ENCODE measurements at places on chromosomes 2 and 18.

DNA sequence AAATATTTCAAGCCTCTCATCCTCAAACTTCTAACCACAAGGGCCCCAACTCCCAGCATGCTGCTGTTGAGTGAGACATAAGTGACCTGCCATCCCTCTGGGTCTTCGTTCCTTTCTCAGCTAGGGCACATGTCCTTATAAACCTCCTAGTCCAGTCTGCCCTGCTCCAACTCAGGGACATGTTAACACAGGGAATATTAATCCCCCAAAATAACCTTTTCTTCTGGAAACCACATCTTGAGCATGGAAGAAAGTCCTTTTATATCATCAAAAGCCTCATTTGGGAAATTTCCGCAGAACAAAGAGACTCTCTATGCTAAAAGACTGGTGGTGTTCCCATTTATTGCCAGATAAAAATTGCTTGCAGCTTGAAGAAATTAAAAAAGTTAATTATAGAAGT, 14.4 kb downstream of the TNP1 start:
- DNase-seq: no peak

GRCh38 chr18:63373161-63373560, 6.2 kb upstream of the KDSR start:
- DNase-seq: peak; percentile 62

GRCh38 chr2:241213041-241213440, 24.6 kb downstream of the ANO7 start:
- peak; percentile 72 for DNase-seq

DNA sequence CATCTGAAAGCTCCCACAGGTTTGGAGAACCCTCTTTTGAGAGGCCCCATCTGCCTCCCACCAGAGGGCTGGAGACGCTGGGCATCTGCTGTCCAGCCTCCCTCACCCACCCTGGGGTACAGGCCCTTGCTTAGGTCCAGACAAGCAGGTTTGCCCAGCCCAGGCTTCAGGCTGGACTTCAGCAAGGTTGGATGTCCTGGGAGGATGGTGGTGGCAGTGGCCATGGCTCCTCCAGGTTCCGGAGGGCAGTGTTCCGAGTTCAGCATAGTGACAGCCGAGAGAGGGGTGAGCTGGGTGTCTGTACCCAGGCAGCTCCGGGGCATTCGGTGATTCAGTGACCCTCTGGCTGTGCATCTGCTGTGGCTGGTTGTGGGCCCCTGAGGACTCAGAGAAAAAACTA, 58.2 kb upstream of the HDAC4 start:
- DNase-seq: peak; percentile 4

- no peak for DNase-seq
These were observed 74.8 kb upstream of the PIEZO2 start for GRCh38 chr18:11224153-11224552.

DNA sequence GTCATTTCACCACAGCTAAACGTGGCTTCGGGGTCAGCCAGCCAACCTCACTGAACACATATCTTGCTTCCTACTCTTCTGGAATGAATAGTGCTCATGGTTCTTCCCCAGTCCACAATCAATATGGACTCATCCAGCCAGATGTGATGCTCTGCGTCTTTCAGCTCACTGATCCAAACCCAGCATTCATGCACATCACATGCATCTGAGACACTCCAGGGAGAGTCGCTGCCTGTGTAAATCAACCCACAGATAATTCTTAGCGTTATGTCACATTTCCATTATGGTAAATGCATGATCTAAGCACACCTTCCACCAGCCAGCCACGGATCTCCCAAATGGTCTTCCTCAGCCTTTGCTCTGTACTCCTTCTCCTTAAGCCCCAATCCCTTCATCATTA, 306.7 kb upstream of the CHAC2 start:
- DNase-seq: no peak

GRCh38 chr18:70046796-70047195, 99.1 kb upstream of the CD226 start:
- no peak for DNase-seq

GRCh38 chr2:85792783-85793441, 39.1 kb downstream of the ATOH8 start:
- peak; percentile 67 for DNase-seq

GRCh38 chr18:9943311-9943710, 29.5 kb downstream of the VAPA start:
- no peak for DNase-seq

GRCh38 chr2:233593201-233593600, 24.2 kb upstream of the UGT1A8 start:
- no peak for DNase-seq

- peak; percentile 36 for DNase-seq
These were observed 189.3 kb downstream of the KCNS3 start for GRCh38 chr2:18067588-18068384.

DNA sequence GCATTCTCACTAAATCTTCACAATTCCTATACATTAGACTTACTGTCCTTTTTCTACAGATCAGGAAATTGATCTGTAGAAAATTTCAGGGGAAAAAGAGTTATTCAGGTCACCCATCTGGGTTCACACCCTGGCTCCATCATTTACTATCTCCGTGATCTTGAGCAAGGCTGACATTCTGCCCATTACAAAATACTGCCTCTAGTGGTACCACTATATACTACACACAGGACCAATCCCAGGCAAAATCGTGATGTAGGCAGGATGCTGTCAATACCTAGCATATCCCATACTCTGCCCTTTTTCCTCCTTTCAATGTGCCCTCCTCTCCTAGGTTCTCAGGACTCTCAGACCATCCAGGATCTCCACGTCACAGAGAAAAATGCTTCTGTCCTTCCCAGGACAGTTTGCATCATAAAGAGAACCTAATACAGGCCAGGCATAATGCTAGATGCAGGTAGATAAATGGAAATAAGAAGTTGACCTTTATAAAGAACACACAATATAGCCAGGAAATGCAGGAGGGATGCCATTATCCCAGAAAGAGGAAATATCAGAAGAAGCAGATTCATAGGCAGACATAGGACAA, 101.9 kb downstream of the CDH20 start:
- DNase-seq: no peak

DNA sequence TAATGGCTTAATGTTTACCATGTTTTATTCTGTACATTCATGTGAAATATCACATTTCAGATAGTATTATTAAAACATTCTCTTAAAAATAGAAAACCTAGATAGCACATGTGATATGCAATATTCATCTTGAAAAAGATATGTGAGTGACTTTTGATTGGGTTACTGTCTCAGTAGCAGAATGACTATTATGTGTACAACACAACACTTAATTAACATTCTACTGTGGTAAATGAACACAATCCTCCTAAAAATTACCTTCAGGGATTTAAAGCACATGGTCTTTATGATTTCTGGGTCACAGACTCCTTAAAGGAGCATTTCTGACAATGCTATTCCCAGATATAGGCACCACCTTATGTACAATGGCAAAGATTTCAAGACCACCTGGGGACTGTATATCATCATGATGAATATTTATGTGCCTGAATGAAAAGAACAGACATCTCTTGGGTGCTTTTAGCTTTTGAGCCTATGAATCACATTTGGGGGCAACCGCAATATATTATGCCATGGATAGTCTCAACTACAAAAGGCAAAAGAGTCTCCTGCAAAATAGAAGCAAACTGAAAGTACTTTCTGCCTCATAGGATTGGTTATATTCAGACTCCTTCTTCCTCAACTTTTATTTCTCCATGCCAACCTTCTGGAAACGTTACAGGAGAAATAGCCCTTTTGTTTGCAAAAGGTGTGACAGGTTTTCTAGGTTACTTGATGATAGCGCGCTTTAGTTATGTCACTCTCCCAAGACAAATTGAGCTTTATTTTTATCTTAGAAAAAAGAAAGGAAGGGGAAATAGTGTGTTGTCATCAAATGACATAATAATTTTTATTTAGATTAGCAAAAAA, 259.0 kb downstream of the CALCRL start:
- no peak for DNase-seq

GRCh38 chr2:75186821-75187220, 12.5 kb downstream of the TACR1 start:
- DNase-seq: peak; percentile 36

- peak; percentile 22 for DNase-seq
These were observed 5.5 kb downstream of the RTKN start for GRCh38 chr2:74436111-74436805.

DNA sequence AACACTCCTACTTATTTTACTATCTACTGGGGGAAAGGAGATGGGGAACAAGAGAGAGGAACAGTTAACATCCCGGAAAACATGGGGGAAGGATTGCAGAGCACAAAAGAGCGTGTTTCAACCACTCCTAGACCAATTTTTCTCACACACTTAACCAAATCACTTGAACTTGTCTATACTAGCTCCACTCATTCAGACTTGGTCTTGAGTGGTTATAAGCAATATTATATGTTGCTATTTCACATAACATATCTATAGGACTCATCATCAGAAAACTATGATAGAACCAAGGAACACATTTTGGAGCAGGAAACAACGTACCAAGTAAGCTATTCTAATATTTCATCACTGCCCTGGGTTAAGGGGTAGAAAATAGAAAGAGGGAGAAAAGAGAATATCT, 31.5 kb downstream of the SLC25A12 start:
- no peak for DNase-seq

DNA sequence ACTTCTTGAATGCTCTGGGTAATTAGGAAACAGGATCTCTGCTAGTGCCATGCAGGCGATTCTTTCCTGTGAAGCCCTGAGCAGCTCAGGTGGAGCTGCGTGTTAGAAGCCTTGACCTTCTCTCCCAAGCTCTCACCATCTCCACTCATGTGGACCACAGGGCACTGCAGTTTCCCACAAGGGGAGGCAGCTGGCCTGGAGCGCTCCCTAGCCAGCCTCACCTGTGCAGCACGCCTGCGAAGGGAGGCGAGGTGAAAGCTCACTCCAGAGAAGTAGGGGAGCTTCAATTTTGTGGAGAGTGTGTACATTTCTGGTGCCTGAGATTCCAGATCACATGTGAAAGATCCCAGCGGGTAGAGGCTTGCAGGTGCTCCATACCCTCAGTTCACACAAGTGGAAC, 11.1 kb upstream of the HES6 start:
- no peak for DNase-seq

DNA sequence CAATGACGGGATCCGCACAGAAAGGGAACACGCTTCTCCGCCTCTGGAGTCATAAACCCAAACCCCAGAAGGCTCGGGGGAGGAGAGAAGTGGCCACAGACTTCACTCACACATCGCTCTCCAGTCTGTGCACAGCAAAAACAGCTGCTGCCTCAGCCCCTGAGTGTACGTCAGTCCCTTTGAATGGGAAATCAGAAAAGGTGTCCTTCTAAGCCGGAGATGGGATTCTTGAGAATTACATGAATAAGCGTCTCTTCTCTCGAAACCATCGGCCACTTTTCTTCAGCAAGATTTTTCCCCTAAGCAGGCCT, 78.3 kb downstream of the PDCL3 start:
- DNase-seq: no peak

GRCh38 chr2:84823788-84824187, 57.1 kb downstream of the TRABD2A start:
- no peak for DNase-seq

GRCh38 chr18:57833441-57834101, 30.5 kb upstream of the ATP8B1 start:
- DNase-seq: no peak

- DNase-seq: no peak
These were observed 99.6 kb downstream of the MAP3K20 start for GRCh38 chr2:173175222-173175621.

DNA sequence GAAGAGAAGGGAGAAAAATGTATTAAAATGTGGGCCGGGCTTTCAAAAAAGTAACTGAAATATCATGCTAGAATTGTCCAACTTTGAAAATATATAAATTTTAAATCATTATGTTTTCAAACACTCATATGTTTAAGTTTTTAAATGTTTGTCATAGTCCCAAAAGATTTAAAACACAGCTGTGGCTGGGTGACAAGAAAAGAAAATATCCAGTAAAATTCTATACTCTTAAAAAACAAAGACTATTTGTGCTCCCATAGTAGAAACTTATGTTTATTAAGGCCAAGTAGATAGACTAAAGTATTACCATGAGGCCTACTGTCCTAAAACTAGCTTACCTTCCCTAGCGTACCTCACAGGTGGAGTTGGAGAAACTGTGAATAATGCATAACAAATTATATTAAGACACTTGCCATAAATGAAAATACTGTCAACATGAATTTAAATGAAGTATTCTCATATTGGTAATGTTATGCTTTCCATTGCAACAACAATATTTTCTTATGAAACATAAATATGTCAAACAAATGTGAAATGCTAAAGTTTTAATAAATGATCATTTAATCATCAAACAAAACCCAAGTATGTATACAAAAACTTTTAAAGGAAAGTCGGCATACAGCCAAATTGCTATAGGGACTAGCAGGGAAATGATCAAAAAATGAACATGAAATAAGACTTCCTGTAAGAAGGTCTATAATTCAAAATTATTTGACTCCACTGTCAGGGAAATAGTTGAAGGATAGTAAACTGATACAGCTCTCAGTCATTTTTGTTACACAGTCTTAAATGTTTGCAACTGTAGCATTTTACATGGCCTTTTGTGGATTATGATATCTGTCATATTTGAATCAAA, 13.4 kb downstream of the MEIS1 start:
- DNase-seq: no peak

DNA sequence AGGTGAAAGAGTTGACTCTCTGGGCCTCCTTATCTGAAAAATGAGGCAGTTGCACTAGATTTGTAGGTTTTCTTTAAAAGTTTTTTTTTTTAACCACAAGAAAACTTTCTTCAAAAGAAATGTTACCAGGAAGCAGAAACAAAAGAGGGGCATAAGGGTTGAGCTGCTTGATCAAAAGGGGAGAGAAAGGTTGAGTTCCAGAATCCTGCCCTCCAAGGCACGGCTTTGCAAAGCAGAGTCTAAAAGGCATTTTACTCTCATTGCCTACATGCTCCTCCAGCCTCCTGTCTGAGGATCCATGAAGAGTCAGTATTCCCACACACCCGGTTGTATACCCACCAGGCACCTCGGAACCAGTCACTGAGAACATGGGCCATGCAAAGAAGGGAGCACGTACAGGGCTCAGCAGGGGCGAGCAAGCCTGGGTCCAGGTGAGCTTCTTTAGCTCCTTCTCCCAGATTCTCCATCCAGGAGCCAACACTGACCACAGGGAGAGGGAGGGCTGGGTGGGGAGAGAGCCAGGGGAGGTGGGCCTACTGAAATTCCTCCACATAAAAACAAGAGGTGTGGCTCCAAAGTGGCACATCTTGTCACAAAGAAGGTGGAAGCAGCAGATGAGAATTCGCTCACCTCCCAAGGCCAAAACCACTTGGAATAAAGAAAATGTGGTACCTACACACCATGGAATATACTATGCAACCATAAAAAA, 116.0 kb upstream of the EPC2 start:
- DNase-seq: no peak
